Effector memory CD8-positive, alpha-beta T cell (primary cell): ENCODE measurements at places on chromosomes 6 and 20.

GRCh38 chr20:25061103-25061799, 3.3 kb upstream of the ACSS1 start:
- no peak for DNase-seq

GRCh38 chr6:39387785-39388184, 65.3 kb upstream of the KCNK16 start:
- DNase-seq = no peak

DNA sequence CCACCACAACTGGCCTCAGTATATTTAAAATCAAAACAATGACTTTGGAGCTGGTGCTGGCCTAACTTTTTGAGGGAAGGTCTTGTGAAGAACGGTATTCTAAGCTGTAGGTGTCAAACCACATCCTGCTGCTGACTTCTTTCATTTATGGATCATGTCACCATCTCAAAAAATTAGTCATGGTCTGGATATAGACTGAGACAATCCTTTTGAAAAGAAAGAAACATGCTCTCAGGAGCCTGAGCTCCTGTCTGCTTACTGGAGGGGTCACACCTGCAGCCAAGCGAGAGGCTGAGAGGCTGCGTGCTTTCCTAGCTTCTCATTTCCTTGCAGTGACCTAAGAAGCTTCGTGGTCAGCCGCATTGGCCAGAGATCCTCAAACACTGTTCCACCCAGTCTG, 55.2 kb downstream of the TIAM2 start:
- no peak for DNase-seq

GRCh38 chr20:44211177-44212039, 837 bp upstream of the OSER1 start:
- DNase-seq = no peak

DNA sequence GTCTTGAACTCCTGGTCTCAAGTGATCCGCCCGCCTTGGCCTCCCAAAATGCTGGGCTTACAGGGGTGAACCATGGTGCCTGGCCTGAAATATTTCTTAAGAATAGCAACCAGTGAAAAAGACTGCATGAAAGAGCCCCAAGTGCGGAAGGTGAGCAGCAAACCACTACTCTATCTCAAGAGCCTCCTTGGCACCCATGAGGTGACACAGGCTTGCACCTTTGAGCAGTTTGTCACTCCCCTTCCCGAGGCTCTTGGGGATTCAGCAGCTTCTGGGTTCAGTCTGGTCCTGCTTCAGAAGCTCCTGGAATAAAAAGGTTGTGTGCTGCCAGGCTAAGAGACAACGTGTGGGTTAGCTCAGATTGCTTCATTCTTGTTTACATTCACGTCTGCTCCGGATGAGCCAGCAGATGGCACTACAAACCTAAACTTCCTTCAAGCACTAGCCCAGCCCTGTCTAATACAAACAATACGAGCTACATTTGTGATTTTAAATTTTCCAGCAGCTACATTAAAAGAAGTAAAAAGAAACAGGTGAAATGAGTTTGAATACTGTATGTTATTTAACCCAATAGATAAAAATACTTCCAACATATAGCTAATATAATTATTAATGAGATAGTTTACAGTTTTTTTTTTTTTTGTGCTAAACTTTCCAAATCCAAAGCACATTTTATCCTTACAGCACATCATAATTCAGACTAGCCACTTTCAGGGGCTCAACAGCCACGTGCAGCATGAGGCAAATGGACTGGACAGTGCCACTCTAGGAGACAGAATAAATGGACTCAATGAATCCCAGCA, 46.2 kb downstream of the GJA10 start:
- DNase-seq = peak; percentile 65

GRCh38 chr6:154511791-154512190, 1.3 kb upstream of the CNKSR3 start:
- no peak for DNase-seq

DNA sequence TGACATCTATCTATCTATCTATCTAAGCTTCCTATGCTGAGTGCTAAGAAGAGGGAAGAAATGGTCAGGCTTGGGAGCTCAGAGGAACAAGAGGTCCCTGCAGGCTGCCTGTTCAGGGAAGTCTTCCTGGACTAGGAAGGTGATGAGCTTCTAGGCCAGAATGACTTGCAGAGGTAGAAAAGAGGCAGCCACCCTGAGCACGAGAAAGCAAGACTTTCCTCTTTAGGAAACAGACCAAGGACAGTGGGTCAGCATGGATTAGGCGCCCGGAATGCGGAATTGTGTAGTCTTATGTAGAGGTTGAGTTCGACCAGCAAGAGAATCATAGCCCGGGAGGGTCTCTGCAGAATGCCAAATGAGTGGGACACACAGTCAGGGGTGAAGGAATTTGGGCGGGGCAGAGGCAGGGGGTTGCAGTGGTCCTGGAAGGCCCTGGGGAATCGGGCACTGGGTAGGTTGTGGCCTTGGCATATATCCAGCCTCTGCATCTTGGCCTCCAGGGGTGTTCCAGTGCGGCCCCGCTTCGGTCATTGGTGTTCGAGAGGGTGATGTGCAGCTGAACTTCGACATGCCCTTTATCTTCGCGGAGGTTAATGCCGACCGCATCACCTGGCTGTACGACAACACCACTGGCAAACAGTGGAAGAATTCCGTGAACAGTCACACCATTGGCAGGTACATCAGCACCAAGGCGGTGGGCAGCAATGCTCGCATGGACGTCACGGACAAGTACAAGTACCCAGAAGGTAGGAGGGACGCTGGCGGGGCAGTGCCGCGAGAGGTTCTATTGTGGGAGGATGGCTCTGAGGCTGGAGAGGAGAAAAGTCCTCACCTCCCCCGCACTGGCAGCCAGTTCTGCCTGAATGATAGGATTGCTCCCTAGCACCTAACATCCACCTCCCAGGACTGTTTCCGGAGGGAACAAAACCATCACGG, 32.1 kb downstream of the TGM3 start:
- DNase-seq = no peak

- no peak for DNase-seq
These were observed 265.9 kb upstream of the FERMT1 start for GRCh38 chr20:6388671-6389197.

DNA sequence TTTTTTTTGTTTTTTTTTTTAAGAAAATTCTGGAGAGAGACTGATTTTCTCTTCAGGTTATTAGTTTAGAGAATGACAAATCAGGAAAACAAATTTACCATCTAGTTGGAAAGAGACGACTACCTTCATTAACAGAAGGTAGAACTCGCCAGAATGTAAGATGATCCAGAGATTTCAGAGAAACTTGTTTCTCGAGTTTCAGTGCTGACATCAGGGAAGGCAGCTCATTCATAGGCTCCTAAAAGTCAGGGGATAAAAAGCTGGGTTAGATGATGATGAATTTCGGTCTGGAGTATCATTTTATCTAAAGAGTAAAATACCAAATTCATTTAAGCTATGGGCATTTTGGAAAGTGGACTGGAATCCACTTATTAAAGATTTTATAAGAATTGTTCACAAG, 27.9 kb downstream of the ZNF334 start:
- no peak for DNase-seq

- DNase-seq = no peak
These were observed 141.6 kb downstream of the SMOC2 start for GRCh38 chr6:168582571-168582981.

- no peak for DNase-seq
These were observed 33.6 kb upstream of the HSF2 start for GRCh38 chr6:122365775-122366403.

DNA sequence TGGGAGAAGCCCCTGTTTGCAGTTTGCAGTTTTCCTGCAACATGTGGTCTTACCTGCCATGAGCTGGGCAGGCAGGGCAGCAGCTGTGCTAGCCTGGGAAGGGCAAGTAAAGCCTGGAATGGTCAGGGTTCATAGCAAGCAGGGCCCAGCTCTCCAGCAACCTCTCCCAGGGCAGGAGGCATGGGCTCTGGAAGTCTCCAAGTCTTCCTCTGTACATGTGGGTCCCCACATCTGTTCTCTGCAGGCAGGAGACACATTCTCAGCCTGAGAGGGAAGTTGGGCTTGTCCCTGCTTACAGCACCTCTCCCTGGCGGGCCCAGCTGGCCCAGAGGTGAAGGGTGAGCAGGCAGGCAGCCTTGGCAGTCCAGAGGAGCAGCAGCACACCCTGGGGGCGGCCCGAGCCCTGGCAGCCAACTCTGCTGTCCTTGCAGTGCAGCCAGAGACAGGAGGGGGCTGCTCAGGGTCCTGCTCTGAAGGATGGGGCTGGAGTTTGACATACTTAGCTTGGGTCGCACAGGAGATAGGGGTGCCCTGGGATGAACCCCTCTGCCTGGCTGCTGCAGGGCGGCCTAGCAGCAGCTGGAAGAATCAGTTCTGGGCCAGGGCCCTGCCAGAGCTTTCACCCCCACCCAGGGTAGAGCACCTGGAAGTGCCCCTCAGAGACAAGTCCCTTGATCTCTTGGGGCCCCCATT, 176.0 kb downstream of the MRPL14 start:
- no peak for DNase-seq

DNA sequence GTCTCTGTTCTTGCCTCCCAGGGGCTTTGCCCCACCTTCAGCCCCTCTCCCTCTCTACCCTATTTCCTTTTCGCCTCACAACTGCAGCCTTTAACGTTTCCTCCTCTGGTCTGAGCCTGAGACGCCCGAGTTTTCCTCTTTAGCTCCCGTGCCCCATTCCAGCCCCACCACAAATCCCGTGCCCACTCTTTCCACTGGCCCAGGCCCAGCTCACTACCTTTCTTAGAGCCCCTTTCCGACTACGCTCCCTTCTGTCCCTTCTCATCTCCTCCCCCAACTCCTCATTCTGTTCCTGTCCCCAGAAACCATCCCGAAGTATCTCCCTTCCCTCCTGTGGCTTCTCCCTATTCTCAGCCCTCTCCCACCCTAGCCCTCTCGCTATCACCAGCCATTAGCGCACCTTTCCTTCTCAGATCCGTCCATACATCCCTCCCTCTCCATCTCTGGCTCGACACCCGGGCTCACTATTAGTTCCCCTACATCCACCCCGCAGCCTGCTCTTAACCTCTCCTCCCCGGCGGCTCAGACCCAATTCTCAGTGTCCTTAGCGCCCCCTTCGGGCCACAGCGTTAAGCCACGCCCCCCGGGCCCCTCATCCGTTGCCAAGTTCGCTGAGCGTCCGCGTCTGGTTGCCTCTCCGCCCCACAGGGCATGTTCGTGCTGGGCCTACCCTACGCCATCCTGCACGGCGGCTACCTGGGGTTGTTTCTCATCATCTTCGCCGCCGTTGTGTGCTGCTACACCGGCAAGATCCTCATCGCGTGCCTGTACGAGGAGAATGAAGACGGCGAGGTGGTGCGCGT, 2.7 kb downstream of the SLC32A1 start:
- peak; percentile 52 for DNase-seq

GRCh38 chr6:105501246-105501645, 98.4 kb upstream of the PREP start:
- no peak for DNase-seq
